Smooth muscle cell of trachea (primary cell): ENCODE measurements at places on chromosomes 11 and 22. TPM values are rescaled to one million over a fixed set of nuclear protein-coding genes. Genes with fewer than 3 reads are reported as not detected.

Gene TMEM191C
- 1.0 and 1.8 TPM in 2 replicates for total RNA-seq

Gene SCGB1A1
- not detected in 2 replicates for total RNA-seq

Gene LAYN
- total RNA-seq: 48.9 and 93.9 TPM in 2 replicates

Gene CARD18
- total RNA-seq: not detected in 2 replicates

Gene HORMAD2
- total RNA-seq: 0.15 TPM in 1 of 2 replicates, not detected in the other
